ENCODE measurements at places on chromosomes 2 and 18.

GRCh38 chr2:45761635-45762034 is 110.2 kb downstream of the PRKCE start:
- DNase-seq = no peak

GRCh38 chr2:55269645-55269990 is 587 bp upstream of the MTIF2 start:
- DNase-seq = no peak

DNA sequence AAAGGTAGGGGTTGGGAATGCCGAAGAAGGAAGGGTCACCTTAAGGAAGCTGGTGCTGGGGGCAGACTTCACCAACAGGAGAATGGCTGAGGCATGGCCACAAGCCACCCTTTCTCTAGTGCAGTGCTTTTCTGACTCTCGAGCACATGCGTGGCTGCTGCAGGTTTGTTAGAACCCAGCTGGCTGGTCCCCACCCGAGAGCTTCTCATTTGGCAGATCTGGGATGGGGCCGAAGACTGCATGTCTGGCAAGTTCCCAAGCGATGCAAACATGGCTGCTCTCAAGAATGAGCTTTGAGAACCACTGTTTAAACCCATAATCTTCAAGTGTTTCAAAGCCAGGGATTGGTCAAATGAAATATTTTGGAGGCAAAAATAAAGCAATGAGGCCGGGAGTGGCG is 63.2 kb downstream of the LONRF2 start:
- no peak for DNase-seq

GRCh38 chr18:41226911-41227310 is 728.1 kb upstream of the PIK3C3 start:
- DNase-seq = no peak

GRCh38 chr18:6644836-6645627 is 84.5 kb upstream of the ARHGAP28 start:
- DNase-seq = no peak

- no peak for DNase-seq
Measured at GRCh38 chr2:112787294-112787693, 3.0 kb upstream of the IL1A start.

DNA sequence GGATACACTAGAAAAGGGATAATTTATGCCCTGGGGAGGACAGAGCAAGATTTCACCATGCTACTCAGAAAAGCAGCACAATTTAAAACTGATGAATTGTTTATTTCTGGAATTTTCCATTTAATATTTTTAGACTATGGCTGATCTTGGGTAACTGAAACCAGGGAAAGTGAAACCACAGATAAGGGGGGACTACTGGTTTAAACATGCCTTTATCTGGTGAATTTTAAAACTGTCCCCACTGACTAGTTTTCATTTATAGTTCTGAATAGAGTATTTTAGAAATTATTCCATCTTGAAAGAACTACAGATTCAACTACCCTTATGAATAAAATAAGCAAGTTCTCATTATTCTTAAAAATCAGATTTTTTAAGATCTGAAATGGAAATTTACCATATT is 15.0 kb downstream of the NFU1 start:
- no peak for DNase-seq

- no peak for DNase-seq
Measured at GRCh38 chr2:33372940-33373553, 103.4 kb upstream of the RASGRP3 start.

DNA sequence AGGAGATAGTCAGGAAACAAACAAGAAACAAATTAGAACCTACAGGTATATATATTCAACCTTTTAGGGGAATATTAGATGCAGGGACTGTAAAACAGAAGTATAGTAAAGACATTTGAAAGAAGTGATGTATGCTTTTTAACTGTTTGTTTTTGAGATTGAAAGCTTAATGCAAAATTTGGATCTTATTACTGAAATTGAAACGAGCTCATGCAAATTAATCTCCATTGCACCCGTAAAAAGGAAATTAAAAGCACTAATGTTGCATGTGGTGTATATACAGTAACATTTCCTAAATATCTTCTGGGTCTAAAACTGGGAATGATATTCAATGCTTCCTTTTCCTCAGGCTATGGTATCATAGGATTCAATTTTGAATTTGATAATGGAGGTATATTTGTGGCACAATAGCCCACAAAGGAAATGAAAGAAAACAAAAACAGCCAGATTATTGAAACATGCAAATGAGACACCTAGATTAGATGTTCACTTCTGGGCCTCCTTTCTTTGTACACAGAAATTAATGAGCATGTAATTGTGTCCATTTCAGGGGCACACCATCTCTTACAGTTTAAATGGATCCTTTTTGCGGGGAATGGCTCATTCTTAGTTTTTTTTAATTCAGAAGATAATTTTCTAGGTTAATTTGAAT is 1.6 kb upstream of the ELOA2 start:
- DNase-seq = no peak

DNA sequence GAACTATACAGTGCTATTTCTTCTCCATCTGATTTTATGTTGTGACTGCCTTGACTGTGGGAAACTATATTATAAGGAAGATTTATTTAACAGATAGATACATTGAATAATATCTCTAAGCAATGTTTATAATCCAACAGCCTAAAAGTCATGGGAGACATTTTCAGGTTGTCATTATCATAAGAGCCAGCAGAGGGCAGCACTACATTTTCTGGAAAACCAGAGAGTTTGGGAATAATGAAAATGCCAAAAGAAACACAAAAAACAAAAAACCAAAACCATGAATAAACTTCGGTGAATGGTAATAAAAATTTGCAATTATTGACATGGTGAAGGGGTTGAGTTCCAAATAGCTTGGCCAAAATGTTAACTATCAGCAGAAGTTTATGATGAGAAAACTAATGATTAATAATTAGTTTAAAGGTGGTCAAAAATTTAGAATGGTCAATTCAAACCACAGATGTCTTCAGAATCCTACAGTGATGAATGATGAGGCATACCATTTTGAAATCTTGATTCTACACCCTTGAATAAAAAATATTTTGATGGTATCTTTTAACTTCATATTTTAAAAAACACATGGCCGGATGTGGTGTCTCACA is 4.7 kb downstream of the EEF1B2 start:
- DNase-seq = peak; percentile 20

GRCh38 chr2:127594116-127594591 is 51.8 kb upstream of the GPR17 start:
- DNase-seq = no peak

- no peak for DNase-seq
Measured at GRCh38 chr18:10847907-10848306, 301.5 kb downstream of the PIEZO2 start.

DNA sequence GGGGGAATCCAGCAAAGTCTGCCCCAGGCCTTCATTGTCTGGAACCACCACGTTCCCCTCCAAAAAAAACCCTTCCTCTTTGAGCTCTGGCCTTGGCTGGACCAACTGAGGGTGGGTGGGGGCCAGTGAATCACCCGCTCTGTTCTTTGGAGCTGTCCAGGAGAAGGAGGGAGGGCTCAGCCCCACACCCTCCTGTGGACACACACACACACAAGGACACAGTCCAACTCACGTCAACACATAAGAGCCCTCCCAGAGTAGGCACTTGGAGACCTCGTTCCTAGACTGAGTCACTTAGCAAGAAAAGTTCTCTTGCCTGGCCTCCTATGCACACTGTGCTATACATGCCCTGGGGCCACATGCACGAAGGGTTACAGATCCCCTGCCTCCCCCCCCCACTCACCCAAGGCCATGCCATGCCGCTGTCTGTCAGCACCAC is 1.2 kb upstream of the TNS1 start:
- peak; percentile 61 for DNase-seq

- peak; percentile 77 for DNase-seq
Measured at GRCh38 chr2:14632133-14632936, at the start of gene LRATD1. TSS of gene LRATD1 (plus strand) at chr2:14632717. CDS start at chr2:14633980, 1,263 bp downstream.

- DNase-seq = peak; percentile 36
Measured at GRCh38 chr2:31476511-31477180, 62.1 kb upstream of the XDH start.

DNA sequence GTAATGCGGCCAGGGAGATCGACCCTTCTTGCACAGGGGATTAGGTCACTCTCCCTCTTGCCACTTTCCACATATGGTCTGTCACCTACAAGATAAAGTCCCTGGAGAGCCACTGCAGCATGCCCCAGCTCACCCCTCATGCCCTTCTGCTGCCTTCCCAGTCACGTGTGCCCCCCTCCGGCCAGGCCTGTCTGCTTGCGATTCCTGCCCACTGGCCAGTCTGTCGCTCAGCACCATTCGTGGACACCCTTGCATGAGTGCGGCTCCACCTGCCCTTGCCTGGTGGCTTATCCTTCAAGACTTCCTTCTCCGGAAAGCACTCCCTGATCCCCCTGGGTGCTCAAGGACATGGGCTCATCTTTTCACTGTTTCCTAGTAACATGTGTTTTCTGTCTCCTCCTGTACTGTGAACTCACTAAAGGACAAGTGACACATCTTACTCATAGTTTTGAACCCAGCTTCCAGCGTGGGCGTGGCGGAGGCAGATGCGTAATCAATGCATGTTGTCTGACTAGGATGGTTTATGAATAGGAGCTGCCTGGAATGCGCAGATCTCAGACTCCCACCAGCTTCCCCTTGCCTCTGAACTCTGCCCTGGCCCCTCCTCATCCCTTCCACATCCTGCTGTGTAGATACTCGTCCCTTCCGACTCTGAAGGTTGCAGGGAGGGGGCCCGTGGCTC is 7.8 kb upstream of the NT5DC4 start:
- no peak for DNase-seq

- no peak for DNase-seq
Measured at GRCh38 chr2:232345251-232345650, 33.3 kb upstream of the ALPP start.

DNA sequence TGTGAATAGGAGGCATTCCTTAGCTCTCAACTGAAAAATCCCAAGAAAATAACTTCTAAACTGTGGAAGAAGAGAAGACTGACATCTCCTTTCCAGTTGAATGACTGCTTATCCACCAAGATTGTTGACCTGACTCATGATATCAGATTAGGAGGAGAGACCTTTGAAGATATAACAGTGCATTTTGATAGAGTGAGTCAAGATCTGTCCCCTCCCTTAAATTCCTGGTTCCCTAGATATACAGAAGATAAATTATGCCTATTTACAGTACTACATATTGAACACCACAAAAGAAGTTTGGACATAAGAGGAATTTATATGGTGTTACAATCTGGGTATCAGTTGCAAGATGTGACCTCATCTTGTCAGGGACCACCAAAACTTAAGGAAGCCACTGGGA is 285.3 kb upstream of the ZSWIM2 start:
- DNase-seq = no peak

GRCh38 chr18:33183136-33183535 is 257.4 kb downstream of the CCDC178 start:
- DNase-seq = no peak

GRCh38 chr2:33215299-33215698 is 261.1 kb upstream of the RASGRP3 start:
- peak; percentile 86 for DNase-seq

DNA sequence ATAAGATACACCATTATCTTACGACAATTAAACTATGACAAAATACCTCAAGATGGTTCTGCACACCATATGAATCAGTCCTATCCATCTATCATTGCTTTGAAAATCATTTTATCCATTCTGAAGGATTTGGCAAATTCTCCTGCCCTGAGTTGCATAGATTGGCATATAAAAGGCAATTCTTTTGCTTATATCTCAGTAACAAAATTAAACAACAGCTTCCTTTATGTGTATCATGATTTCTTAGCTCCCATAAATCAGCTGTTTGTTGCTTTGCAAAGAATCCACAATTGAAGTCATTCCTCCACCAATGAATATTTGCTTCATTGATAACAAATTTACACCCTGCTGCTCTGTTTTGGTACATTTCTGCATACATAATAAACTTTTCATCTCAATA is 61.7 kb downstream of the ITGB6 start:
- no peak for DNase-seq

GRCh38 chr18:11387880-11388279 is 221.5 kb upstream of the SLC35G4 start:
- DNase-seq = no peak

DNA sequence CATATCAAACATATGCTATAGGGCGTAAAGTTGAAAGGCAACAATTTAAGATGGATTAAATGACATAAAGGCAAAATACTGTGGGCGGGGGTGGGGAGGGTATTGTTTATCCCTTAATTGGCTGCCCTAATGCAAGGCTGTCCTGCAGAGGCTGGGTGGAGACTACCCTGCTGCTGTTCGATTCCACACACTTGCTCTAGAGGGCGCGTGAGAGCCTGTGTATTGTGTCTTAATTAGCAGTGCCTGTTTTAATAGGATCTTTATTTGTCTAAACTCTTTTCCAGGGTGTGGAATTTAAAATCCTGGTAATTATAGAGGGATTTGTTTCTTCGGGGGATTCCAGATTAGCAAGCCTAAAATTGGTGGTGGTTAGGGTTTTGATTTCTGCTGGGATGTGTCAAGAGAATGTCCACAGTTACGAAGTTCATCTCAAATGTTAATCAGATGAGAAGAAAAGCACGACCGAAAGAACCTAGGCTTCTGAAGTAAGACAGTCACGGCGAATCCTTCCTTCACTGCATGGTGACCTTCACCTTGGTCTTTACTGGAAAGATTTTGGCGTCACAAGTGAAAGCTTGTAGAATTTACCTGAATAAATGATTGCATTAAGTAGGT is 103.5 kb upstream of the MAP3K20 start:
- DNase-seq = no peak

- DNase-seq = no peak
Measured at GRCh38 chr18:8795586-8796325, 90.4 kb downstream of the MTCL1 start.

- DNase-seq = no peak
Measured at GRCh38 chr2:24105816-24106215, 17.3 kb downstream of the PFN4 start.

DNA sequence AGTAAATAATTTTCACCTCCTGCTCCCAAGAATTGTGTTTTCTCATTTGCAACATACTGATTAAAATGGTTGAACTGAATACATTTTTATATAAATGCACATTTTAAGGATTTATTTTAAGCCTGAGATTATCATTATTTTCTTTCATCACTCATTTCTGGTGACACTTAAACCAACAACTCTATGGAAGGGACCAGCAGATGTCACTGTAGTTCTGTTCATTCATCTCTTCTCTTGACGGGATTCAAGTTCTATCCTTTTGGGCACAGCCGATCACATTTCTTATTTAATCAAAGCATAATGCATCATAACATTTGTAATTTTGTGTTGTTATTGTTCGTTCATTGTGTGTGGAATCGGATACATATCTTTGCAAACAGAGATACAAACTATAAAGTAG is 417.9 kb downstream of the HRH4 start:
- DNase-seq = peak; percentile 45

DNA sequence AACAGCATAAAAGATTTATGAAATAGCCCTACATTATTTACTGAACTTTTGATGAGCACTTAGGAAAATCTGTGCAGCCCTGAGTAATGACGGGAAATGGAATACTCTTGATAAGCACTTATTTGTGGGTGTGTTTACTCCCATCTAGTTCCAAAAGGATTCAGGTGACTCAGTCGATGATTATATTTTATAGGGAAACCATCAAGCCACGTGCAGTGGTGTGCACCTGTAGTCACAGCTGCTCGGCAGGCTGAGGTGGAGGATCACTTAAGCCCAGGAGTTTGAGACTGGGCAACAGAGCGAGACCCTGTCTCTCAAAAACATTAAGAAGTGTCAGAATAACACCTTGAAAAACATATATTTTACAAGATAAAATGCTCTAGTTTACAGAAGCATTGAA is 91.9 kb downstream of the CABYR start:
- no peak for DNase-seq

GRCh38 chr2:213238753-213239495 is 45.3 kb upstream of the SPAG16 start:
- peak; percentile 90 for DNase-seq
